Activated naive CD8-positive, alpha-beta T cell treated with anti-CD3 and anti-CD28 coated beads for 36 hours (primary cell): ENCODE measurements at places on chromosomes 13 and 19.

DNA sequence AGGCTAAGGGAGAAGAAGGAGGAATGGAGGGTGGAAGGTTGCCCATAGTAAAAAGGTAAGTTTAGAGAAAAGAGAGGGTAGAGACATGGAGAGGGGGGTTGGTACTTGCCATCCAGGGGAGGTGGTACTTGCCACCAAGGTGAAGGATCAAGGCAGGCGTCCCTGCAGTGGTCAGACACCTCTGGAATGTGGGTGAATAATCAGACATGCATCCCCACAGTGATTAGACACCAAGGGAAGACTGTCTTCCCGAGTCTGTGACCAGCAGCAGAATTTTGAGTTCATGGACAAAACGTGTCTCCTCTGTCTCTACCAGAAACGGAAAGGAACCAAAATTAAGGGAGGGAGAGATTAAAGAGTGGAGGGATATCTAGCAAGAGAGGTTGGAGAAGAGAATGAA is 27.1 kb upstream of the IGFL1 start:
- DNase-seq: no peak

DNA sequence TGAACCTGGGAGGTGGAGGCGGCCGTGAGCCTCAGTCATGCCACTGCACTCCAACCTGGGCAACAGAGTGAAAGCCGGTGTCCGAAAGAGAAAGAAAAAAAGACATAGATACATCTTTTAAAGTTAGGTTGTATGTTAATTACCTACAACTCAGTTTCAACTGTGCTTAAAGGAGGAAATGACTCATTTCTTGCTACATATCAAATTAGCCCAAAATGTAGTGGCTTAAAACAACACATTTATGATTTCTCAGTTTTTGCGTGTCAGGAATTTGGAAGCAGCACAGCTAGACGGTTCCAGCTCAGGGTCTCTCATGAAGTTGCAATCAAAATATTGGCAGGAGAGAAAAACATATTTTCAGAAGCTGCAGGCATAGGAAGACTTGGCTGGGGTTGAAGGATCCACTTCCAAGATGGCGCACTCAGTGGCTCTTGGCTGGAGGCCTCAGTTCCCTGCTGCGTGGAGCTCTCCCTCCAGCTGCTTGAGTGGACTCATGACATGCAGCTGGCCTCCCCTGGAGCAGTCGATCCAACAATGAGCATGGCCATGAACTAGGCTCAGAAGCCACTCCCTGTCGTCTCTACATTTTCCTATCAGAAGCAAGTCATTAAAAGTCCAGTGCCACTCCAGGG is 7.1 kb downstream of the LDLR start:
- peak; percentile 59 for DNase-seq

DNA sequence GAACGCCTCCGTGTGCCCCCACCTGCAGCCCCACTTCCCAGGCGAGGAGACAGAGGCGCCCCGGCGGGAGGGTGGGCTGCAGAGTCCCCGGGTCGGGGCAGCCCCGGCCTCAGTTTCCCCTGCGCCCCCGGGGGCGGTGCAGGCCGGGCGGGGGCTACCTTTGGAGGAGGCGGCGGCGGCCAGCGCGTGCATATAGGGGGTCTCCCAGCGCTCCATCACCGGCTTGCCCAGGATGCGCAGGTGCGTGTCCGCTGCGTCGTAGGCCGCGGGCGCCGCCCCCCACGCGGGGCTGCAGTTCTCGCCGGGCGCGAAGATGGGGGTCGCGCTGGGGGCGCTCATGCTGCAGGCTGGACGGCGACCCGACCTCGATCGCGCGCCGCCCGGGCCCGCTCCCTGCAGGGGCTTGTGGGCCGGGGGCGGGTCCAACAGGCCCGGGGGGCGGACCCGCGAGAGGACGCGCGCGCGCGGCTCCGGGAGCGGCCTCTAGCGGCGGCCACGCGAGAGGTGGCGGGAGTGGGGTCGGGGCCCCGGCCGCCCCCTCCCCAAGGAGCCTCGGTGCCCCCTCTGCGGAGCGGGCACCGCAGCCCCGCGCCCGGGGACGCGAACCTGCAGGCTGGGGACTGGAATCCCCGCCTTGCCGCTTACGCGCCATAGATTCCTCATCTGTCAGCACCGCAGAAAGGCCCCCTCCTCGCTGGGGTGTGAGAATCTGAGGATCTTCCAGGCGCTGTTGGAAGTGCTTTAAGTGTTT is at the start of gene GAMT:
GAMT (minus strand) TSS at position 405 of the 751 bp plus-strand sequence; CDS start at position 339, 66 bp downstream.
- DNase-seq: peak; percentile 63

GRCh38 chr19:45814166-45814780 is 835 bp downstream of the RSPH6A start:
- no peak for DNase-seq

DNA sequence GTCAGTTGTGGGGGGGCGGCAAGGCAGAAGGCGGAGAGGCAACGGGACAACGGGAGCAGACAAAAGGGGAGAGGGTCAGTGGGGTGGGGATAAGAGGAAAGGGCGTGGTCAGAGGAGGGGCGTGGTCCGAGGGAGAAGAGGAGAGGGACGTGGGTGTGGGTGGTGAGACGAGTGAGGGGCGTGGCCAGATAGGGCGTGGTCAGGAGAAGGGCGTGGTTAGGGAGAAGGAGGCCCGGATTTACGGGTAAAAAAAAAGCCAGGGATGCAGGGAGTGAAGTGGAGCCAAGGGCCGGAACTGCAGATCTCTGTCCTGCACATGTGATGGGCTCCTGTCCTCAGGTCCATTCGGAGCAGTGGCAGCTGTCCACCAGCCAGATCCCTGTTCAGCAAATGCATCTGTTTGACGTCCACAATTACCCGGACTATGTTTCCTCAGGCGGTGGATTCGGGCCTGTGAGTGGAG is 21.5 kb downstream of the CPT1C start:
- no peak for DNase-seq

GRCh38 chr19:35090506-35091214 is 25.0 kb upstream of the FXYD3 start:
- DNase-seq: peak; percentile 15

GRCh38 chr19:49513746-49514118 is 1.3 kb downstream of the FCGRT start:
- no peak for DNase-seq

DNA sequence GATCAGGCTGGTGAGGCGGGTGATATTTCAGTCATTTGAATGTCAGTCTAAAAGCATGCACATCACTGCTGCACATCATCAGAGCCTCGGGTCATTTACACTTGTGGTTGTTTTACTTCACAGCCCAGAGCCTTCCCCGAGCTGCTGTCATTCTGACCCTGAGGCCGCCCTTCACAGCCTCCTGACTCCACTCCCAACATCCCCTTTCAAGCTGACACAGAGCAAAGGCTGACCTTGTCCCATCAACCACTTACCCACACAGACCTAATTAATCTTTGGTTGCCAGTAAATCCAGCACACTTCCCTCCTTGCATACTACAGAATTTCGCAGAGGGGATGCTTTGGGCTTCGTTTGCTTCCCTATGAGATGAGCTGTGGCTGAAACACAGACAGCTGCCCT is 528.1 kb downstream of the DIAPH3 start:
- no peak for DNase-seq

- DNase-seq: no peak
Observed at GRCh38 chr19:27966390-27966816, 1246.5 kb downstream of the UQCRFS1 start.

DNA sequence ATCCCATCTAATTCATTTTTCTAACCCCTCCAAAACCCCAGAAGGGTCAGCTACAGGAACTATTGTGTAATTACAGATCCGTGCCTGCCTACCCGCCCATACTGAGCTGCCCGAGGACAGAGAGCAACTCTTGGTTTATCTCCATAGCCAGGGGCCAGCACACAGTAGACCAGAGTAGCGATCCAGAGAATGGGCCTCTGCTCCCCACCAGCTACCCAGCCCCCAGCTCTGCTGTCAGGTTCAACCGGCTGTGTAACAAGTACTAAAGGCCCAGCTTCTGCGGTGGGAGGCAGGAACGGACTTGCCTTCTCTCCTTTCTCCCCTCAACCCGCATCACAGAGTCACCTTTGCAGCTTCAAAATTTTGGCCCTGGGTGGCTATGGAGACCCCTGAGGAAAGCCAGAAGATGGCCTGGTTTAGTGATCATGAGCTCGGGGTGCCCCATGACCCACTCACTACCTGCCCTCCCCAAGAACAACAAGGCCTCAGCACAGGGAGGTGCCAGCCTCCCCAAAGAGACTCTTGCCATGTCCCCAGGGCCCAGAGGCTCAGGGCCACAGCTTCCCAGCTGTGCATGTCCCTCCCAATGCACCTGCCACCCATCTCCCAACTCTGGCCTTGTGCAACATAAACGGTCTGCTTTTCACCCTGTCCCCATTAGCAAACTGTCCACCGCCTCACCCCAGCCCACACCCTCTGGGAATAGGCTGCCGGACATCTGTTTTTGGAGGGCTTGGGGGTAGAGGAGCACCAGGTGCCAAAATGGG is 5.7 kb downstream of the CALM3 start:
- DNase-seq: no peak

DNA sequence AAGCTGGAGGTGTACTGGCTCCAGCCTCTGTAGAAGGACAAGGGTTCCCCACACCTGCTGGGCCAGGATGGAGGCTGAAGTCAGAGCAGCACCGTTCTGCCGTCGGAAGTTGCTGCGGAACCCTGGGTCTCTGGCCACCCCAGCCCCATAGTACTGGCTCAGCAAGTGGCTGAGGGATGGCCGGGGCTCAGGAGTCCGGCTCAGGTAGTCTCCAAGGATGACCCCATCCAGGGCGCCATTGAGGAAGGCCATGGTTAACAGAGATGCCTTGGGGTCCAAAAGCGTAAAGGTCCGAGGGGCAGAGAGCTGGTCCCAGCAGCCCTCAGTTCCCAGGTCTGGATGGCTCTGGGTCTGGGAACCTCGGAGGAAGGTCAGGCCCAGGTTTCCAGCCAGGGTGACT is 3.7 kb downstream of the PGLYRP2 start:
- DNase-seq: no peak

DNA sequence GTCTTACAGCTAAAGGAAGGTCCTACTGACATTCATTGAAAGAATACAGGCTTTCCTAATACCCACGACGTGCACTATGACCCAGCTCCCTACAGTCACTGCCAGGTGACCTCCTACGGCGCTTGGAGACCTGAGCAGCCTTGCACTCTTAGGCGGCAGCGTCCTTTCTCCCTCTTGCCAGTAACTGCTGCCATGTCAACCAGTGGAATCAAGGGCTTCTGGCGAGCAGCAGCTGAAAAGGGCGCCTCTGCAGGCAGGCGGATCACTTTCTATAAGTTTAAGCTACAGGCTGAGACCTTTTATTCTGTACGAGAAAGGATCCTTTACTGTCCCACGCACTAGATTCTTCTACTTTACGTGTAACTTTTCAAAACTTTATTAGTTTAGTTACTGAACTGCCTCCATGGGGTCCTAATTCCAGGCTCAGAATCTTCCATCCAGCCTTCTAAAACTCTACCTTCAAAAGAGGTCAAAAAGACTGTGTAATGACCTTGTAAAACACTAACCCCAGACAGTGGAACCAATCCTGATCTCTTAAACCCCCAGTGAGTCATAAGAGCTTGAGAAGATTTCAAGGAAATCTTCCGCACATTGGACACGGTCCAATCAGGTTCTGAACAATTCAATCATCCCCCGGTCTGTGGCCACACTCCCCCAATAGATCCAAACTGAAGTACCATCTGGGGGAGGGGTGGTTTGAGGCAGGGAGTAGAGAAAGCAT is 1.9 kb downstream of the KCTD12 start:
- DNase-seq: peak; percentile 22

DNA sequence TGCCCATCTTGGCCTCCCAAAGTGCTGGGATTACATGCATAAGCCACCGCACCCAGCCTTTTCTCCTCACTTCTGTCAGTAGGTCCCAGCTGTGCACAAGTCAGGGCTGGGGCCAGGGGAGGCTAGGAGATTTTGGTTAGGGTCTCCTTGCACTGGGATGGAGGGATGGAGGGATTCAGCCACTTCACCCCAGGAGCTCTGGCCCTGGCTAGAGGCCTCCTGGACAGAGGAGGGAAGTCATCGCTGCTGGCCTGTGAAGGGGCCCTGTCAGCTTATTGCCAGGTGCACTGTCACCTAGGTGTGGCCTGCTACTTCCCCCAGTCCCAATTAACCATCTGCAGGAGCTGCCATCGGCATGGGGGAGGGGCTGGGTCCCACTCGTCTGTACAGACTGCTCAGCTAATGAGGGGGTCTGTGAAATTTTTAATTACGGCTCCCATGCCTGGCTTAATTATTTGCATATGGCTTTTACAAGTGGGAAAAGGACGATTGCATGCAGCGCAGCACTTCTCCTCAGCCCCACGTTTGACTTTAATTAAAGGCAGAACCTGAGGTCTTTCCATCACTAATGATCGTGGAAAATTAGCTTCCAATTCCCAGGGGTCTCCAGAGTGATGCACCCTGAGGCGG is 52.4 kb downstream of the CHST8 start:
- no peak for DNase-seq

DNA sequence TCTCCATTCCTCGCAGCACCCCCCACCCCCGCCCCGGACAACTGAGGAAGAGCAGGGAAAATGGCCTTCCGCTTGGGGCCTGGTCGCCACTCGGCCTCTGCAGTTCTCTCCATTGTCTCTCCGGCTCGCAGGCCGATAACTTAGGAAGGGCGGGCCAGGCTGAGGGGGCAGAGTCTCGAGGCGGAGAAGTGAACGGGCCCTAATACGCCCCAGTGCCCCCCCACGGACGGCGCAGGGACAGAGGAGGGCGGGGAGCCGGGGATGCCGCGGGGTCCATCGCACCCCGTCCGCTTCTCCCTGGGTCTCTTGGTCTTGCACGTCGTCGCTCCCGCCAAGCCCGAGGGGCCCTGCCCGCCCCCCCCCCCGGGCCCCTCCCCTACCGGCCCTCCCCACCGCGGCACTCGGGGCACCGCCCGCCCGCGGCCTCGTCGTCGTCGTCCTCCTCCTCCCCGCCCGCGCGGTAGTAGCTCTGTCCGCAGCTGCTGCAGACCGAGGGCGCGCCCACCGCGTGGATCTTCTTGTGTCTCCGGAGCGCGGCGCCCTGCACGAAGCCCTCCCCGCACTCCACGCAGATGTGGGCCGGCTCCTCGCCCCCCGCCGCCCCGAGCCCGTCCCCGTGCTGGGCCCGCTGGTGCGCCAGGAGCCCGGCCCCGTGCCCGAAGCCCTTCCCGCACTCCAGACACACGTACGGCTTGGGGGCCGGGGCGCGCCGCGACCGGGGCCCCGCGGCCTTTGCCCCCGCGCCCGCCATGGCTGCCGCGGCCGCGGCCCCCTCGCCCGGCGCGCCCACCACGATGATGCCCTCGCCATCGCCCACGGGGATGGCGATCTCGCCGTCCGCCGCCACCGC is 33.2 kb downstream of the ZNF787 start:
- no peak for DNase-seq

DNA sequence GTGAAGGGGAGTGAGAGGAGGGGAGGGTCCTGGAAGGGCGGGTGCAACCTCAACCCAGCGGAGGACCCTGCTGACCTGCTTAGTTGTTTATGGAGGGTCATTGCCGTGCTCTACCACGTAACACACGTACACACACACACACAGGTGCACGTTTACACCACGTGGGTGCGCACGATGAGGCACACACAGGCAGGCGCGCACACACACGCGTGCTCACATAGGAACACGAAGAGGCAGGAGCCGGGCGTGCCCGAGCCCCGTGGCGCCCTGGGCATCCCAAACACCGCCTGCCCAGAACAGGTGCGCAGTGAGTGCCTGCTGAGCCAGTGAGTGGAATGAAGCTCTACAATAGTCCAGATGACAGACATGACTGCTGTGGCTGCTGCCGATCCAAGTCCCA is 11.2 kb upstream of the MADCAM1 start:
- no peak for DNase-seq
